ENCODE measurements at places on chromosomes 2 and 18.

DNA sequence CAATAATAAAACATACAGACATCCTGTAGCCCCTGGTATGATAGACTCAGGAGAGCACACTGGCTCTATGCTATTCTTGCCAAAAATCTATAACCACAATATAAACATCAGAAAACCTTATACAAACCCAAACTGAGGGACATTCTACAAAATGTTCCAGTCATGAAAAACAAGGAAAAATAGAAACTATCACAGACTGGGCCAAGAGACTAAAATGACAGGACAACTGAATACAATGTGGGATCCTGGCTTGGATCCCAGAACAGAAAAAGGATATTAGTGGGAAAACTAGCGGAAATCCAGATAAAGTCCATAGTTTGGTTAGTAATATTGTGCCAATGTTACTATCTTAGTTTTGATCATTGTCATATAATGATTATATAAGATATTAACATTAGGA, 29.6 kb upstream of the EPAS1 start:
- no peak for DNase-seq

DNA sequence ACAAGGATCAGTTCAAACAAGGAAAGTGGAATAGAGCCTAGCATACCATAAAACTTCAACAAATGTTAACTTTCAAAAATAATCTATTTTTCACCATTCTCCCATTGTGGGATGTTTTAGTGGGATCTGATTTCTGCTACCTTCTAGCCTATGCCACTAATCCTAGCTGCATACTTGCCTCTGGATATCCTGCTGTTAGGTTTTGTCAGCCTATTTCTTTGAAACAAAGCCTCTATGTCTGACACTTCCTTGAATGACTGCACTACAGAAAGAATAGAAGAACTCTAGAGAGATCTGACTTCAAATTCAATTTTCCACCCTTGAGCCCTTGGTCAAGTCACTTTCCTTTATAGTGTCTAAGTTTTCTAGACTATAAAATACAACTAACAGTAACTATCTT, 291.5 kb downstream of the PTH2R start:
- no peak for DNase-seq

GRCh38 chr2:137206069-137206468, 440.7 kb downstream of the THSD7B start:
- DNase-seq, result no peak

DNA sequence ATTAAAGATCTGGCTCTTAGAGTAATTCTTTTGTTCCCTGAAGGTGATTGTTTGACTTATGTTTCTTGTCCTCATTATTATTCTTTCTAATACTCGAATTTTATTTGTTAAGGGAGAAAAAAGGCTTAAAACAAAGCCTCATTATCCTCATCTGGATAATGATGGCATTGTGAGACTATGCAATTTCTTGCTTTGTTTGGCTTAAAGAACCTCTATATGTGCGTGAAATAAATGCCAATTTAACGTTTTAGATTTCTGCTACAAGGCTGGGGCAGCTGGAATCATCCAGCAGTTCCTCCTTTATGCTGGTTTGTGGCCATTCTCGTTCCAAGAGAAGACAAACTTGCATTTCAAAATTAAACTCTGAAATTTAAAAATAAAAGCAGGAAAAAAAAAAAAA, 4.9 kb upstream of the DPYSL5 start:
- no peak for DNase-seq

GRCh38 chr2:156003780-156004179, 328.7 kb downstream of the NR4A2 start:
- DNase-seq, result no peak

DNA sequence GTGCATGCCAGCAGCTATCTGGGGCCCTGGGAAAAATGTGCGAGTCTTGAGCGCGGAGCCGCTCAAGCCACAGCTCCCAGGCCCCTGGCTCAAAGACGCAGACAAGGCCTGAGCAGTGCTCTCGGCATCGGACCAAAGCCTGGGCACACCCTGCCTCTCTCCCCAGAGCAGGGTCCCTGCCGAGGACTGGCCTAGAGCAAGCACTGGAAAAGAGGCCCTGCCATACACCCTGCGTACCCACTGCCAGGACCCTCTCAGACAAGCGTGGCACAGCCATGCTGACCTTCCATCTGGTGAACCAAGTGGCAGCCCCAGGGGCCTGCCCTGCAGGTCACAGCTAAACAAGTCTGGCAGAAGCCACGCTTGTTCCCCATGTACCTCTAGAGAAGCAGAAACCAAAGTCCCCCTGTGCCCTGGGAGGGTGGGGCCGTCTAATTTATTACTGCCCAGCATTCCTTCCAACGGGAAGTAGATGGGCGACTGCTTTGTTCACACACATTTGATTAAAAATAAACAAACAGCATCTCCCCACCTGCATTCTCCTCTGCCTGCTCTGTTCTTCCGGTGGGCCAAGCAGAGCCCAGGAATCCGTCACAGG, 14.0 kb downstream of the STK25 start:
- DNase-seq, result no peak

GRCh38 chr2:85656468-85656867, 11.5 kb downstream of the SFTPB start:
- no peak for DNase-seq

- no peak for DNase-seq
Measured at GRCh38 chr18:58104096-58104495, 60.1 kb downstream of the NEDD4L start.

GRCh38 chr18:9619056-9619455, 4.7 kb upstream of the PPP4R1 start:
- no peak for DNase-seq

DNA sequence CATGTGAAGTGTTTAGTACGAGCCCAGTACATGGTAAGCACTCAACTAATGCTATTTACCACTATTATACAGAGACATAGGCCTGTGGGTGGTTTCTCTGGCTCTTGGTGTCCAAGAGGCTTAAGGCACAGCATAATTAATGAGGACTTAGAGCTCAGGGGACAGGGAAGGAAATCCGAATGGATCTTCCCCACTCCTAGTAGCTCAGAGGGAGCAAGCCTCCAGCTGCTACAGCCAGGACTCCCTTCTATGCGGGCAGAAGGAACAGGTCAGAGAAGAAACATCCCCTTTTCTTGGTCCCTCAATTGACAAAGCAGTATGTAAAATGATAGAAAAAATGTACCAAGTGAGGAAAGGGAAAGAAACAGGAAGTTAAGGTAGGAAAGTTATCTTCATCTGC, 261.3 kb upstream of the STON1 start:
- DNase-seq, result no peak

DNA sequence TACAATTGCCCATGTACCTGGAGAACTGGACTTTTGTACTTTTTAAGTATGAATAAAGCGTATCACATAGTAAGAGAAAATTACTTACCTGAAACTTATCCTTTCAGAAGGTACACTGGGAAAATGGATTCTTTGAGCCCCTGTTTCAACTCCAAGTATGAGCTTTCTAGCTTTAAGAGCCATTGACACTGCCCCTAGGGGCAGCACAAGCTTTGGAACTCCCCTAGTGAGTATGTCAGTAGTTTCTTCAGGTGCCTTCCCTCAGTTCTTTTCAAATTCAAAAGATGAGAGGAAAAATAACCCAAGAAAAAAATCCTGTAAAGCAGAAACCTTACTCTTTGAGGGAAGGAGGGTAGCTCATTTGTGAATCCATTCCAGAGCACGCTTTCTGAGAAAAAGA, 124.1 kb downstream of the MEMO1 start:
- DNase-seq, result no peak

- peak; percentile 16 for DNase-seq
Measured at GRCh38 chr2:54176577-54176976, 61.2 kb downstream of the ACYP2 start.

GRCh38 chr2:67260343-67261277, 136.5 kb upstream of the ETAA1 start:
- peak; percentile 99 for DNase-seq

DNA sequence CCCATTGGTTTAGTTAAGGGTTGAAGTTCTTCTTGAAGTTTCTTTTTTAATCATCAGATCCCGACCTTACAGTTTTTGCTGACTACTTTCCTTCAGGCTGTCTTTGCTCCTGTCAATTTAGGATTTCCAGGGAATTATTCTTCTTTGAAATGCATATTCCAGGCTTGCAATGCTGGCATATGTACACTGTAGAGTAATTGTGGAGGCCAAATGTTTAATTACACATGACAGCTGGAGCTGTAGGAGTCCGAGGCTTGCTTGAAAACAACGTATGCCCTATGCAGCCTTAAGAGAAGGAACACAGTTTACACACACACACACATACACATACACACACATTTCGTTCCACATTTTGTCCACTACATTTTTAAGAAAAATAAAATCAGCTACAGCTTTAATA, 602.3 kb downstream of the TMEM182 start:
- DNase-seq, result no peak

DNA sequence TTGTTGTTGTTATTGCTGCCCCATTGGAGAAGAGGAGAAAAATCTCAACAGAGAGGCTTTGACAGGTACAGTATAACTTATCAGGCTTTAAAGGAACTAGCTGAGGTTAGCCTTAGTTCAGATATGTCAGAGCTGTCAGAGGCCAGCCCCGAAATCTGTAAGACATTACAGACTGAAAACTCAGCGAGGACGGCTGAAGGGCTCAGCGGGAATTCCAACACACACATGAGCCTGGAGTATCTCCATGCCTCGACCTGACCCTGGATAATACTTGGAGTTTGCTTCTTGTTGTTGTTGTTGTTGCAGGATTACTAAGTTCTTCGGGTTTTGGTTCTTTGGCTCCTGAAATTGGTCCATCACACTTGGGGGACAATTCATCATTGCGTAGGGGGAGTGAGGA, 166.9 kb downstream of the MIB1 start:
- no peak for DNase-seq

DNA sequence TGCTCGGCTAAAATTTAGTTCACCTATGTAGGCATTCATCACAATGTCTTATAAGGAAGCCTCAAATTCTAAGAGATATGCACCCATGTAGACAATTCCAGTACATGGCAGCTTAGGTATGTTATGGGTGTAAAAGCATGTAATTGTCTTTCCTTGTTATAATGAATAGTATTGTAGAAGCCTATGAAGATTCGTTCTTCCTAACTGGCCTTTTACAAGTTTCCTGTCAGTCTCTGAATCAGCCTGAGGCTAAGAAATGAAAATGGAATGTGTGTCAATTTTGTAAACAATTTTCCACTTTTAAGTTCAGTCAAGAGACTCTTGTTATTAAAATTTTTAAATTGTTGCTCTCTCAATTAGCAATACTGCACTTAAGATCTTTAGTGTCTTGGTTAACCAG, 189.9 kb upstream of the GALNT5 start:
- DNase-seq, result no peak

GRCh38 chr2:19574778-19575260, 216.4 kb upstream of the OSR1 start:
- DNase-seq, result peak; percentile 70

DNA sequence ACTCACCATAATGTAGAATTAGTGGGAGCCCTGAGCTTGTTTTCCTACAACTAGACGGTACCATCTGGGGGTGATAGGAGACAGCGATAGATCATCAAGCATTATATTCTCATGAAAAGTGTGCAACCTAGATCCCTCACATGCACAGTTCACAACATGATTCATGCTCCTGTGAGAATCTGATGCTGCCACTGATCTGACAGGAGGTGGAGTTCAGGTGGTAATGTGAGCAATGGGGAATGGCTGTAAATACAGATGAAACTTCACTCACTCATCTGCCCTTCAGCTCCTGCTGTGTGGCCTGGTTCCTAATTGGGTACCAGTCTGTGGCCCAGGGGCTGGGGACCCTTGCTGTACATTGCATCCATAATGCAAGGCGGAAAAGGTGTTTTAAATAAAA, 60.7 kb downstream of the USP34 start:
- DNase-seq, result no peak

DNA sequence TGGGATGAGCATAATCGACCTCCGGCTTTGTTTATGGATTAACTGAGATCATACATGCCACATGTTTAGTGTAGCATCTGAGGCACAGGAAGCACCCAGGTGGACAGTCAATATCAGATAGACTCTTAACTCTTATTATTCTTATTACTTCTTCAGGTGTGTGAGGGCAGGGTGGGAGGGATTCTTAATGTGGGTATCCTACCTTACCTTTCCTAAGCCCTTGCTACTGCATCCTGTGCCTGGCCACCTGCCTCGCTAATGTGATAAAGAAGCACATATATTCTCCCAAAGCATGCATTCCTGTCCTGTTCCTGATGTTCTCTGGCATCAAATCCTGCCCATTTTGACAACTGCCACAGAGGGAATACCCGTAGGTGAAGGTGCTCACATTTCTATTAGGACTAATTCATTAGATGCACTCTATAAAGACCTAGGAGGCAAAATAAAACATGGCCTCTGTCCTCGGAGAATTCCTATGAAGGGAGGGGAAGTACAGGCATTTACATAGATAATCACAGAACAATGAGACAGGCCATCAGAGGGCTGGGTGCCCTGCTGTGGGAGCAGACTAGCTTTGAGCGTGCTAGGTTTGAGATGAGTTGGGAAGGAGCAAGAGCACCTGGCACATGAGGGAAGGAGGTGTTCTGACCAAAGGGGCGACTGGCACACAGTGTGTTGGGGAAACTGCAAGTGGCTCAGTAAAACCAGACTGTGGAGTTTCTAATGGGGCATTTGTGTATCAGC, 19.5 kb upstream of the CELF4 start:
- DNase-seq, result no peak

GRCh38 chr2:241821460-241822263, 12.7 kb downstream of the NEU4 start:
- DNase-seq, result no peak

GRCh38 chr2:159592441-159592840, 23.9 kb downstream of the BAZ2B start:
- no peak for DNase-seq

DNA sequence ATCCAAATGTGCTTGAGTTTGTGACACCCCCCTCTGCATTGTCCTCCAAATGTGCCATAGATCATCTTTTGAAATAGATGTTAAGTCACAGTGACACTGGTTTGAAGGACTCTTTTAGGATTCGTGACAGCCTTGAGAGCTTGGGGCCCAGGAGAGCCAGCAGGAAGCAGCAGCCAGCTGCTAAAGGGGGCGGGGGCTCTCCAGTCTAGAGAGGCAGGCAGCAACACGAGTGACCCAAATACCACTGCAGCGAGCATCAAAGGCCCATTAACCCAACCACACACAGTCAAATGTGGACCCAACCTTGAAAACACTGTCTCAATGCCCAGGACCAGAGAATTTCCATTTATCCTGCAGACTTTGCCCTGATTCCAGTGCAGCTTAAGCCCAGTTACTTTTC, 75.6 kb downstream of the ZBTB7C start:
- no peak for DNase-seq

- peak; percentile 19 for DNase-seq
Measured at GRCh38 chr2:147173189-147173581, 671.6 kb upstream of the ACVR2A start.

GRCh38 chr2:102764083-102764482, 2.3 kb downstream of the TMEM182 start:
- no peak for DNase-seq

- no peak for DNase-seq
Measured at GRCh38 chr2:173817582-173817981, 147.6 kb downstream of the SP3 start.

- DNase-seq, result no peak
Measured at GRCh38 chr18:51092117-51092516, 62.1 kb downstream of the SMAD4 start.

- no peak for DNase-seq
Measured at GRCh38 chr2:103145739-103146138, 383.9 kb downstream of the TMEM182 start.

Measured in GM04503 (cell line).